BJ (cell line): ENCODE measurements at places on chromosomes 1 and 21.
A peak's percentile ranks its signal among the peaks of the same experiment; 100 is the strongest.

DNA sequence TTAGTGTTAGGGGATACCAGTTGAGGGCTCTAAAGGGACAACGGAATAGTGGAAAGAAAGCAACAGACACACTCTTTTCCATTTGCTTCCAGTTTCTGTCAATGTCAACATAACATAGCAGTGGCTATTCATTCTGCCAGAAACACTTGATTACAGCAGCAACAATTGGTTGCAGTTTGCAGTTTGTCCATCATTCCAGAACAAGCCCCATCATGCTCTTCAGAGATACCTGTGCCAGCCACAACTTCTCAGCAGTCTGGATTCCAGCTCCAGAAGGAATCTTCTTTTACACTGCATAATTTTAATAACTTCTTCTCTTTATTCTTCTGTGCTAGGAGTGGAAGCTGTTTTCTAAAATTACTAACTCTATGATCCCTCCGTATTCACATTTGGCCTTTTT lies 1521.4 kb downstream of the PLA2G4A start:
- no peak for DNase-seq

DNA sequence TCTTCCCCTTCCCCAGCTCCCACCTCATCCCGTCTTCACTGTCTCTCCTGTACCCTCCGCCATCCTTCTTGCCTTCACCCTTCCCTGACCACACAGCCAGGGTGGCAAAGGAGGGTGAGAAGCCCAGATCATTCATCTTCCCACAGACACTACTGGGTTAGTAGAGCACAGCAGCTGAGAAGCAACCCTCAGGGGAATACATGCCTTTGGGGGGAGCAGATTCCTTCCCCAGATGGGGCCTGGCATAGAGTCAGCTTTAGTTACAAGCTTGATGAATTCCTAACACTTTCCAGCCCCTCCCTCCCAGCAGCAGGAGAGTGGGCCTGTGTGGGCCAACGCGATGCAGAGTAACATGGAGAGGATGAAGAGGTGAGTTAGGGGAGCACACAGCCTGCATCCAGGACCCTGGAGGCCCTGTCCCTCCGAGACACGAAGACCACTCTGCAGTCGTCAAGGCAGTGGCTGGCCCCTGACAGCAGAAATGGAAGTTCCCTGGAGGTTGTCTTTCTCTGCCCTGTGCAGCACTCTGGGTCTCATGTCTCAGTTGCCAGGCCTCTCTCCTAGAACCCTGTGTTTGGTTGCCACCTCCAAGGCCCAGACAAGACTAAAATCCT lies 8.8 kb upstream of the BTG2 start:
- DNase-seq, result no peak

GRCh38 chr1:237042526-237042891 lies 525 bp downstream of the RYR2 start:
- DNase-seq, result no peak

- no peak for DNase-seq
Measured at GRCh38 chr1:153395776-153396175, 4.9 kb upstream of the S100A8 start.

GRCh38 chr1:147243228-147243685 lies 773 bp downstream of the CHD1L start:
- no peak for DNase-seq

- DNase-seq, result no peak
Measured at GRCh38 chr1:94772230-94772641, 47.9 kb upstream of the SLC44A3 start.

GRCh38 chr1:149928401-149928724 lies 760 bp upstream of the SF3B4 start:
- no peak for DNase-seq

DNA sequence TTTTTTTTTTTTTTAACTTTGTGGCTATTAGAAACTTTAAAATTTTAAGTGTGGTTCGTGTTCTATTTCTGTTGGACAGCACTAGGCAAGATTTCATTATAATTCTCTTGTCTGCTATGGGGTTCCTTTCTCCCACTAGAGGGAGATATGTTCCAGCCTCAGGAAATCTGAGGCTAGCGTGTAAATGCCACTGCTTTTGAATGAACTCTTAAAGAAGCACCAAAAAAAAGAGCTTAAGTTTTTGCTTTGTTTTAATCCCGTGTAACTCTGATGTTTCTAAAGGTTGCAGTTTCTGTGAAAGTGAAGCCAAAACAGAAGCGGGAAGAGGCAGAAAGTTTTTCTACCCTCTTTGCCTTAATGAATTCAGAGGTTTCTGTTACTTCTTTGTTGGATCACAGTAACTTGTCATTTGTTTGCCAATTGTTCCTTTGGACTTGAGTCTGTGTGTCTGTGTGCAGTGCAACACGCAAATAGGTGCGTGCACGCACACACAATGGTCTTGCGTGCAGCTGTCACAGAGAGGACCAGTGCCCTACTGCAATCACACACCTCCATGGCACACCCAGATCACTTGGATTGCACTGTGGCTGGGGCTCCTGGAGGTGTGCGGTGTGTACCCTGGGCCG lies 32.3 kb downstream of the HHAT start:
- peak; percentile 26 for DNase-seq

- DNase-seq, result no peak
Measured at GRCh38 chr1:168485048-168485447, 58.7 kb downstream of the XCL2 start.

DNA sequence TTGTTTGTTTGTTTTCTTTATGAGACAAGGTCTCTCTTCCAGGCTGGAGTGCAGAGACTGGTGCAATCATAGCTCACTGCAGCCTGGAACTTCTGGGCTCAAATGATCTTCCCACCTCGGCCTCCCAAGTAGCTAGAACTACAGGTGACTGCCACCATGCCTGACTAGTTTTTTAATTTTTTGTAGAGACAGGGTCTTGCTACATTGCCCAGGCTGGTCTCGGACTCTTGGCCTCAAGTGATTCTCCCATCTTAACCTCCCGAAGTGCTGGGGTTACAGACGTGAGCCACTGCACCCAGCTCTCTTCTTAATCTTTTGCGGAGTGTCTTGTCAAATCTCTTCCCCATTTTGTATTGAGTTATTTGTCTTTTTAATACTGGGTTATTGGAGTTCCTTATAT lies 32.6 kb upstream of the PARP1 start:
- no peak for DNase-seq

DNA sequence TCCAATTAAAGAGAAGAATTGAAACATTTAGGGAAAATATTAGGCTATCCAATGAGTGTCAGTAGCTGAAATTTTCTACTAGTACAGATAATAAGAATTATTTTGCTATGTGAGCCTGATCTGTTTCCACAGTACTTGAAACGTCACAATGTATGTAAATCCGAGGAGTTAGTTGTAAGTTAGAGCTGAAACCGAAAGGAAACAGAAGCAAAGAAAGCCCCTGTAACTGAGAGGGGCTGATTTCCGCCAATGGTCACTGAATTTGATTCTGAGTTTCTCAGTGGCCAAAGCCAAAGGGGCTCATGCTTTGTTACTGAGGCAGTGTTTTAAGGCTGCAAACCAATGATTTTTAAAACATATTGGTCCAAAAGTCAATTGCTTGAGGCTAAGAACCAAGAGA lies 168.3 kb upstream of the DUSP10 start:
- no peak for DNase-seq

DNA sequence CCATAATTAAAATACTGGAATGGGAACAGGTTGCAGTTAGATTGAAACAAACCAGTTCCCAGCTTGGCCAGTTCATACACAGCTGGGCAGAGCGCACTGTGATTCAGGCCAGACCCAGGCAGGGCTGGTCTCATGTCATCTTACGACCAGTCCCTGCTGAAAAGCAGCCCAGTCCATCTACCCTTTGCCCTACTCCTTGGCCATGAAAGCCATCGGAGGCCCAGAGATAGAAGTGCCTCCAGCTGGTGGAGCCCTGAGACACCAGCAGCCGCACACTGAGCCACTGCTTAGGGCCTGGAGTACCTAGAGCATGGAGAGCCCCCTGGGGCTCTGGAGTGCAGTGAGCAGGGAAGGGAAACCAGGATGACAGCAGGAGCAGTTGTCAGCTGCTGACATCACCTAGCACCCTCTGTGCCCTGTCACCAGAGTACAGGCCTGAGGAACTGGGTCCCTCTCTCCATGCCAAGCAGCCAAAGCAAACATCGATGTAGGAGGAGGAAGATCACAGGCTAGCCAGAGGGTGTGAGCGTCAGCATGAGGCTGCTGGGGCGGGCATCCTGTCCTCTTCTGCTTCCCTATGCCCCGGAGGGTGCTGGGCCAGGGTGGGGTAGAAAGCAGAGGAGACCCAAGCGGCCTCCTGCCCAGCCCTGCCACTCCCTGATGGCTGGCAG lies 34.2 kb upstream of the TMEM125 start:
- no peak for DNase-seq

- DNase-seq, result no peak
Measured at GRCh38 chr1:235775246-235775860, 91.4 kb downstream of the LYST start.

- DNase-seq, result no peak
Measured at GRCh38 chr1:85033221-85033620, 15.1 kb downstream of the MCOLN3 start.

GRCh38 chr1:107477233-107477632 lies 336.4 kb downstream of the NTNG1 start:
- no peak for DNase-seq
